ENCODE measurements at places on chromosomes 12 and 14. TPM values are rescaled to one million over a fixed set of nuclear protein-coding genes. Genes with fewer than 3 reads are reported as not detected.

The DENND5B gene
- total RNA-seq = 13.4 TPM

The TSPAN8 gene
- not detected for total RNA-seq

The SSTR1 gene
- total RNA-seq = 1.1 TPM

The TRIP11 gene
- total RNA-seq = 83.5 TPM

The CLEC4C gene
- not detected for total RNA-seq

The ZNF891 gene
- total RNA-seq = 0.56 TPM

The OR4E2 gene
- total RNA-seq = not detected

The SLC7A8 gene
- total RNA-seq = not detected

GRCh38 chr12:61452076-61452475, 808.1 kb upstream of the USP15 start:
- no peak overlapping the region for H3K4me3 ChIP-seq
- no peaks in the 10 kb centered on the region for H3K36me3 ChIP-seq
- H3K27me3 ChIP-seq = no peaks in the 10 kb centered on the region
- DNase-seq = no peak
- H3K27ac ChIP-seq = no peak overlapping the region

DNA sequence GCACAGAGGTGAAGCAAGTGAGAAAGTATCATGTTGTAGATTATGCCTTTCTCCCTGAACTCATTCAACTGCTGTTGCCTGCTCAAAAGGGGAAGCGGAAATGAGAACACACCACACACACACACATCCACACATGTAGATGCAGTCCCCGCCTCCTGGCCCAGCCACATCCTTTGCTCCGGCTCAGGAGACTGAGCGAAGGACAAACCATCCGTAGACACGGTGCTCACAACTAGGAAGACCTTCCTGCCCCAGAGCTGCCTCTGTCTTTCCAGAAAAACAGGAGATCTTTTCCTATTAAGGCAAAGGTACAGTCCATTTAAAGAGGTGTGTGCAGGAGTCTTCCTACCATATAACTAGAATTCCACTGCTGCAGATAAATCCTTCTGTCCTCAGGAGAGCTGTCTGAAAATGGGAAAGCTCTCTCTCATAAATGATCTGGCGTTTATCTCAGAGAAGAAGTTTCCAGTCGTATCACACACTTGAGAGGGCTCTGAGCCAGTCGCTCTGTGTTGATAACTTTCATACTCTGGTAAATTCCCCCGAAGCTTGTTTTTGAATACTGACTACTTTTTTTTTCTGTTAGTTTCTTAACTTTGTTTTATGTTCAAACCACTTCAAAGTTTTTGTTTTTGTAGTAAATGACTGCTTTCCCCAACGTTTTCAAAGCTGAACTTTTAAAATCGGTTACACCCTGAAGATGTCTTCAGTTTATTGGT, at the start of gene TESPA1:
TSS of gene TESPA1 (minus strand) at position 105 of the 719 bp plus-strand sequence. CDS start 10,200 bp downstream, outside the sequence.
- peaks cover 3% of the 10 kb centered on the region for H3K27me3 ChIP-seq
- no peak within 1 kb of the TSS for H3K27ac ChIP-seq
- no peaks in the 10 kb centered on the region for H3K36me3 ChIP-seq
- no peak within 1 kb of the TSS for H3K4me3 ChIP-seq
- no peaks in the 10 kb centered on the region for H3K4me1 ChIP-seq

GRCh38 chr12:72491426-72491825, 219.3 kb downstream of the TRHDE start:
- H3K4me1 ChIP-seq = no peaks in the 10 kb centered on the region
- H3K27me3 ChIP-seq = no peaks in the 10 kb centered on the region
- H3K4me3 ChIP-seq = no peak overlapping the region
- H3K27ac ChIP-seq = no peak overlapping the region
- peak; percentile 66 for DNase-seq
- H3K36me3 ChIP-seq = peaks cover 1% of the 10 kb centered on the region

DNA sequence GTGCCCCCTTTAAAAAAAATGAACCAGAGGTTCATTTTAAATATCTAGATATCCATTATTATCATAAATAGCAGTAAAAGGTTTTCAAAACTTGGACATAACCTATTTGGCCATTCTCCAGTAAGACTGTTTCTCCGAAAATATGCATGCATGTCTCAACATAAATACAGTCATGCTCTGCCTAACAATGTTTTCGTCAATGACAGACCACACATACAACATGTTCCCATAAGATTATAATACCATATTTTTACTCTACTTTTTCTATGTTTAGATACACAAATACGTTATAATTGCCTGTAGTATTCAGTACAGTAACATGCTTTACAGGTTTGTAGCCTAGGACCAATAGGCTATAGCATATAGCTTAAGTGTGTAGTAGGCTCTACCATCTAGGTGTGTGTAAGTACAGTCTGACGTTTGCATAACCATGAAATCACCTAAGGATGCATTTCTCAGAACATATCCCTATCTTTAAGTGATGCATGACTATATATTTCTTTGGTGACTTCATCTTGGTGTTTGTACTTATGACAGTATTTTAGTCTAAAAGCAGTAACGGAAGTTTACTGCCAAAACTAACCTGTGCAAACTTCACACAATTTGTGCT, 3.2 kb downstream of the TMEM19 start:
- no peak overlapping the region for H3K4me3 ChIP-seq
- no peak for DNase-seq
- H3K36me3 ChIP-seq = no peaks in the 10 kb centered on the region
- H3K27ac ChIP-seq = no peak overlapping the region
- peaks cover 1% of the 10 kb centered on the region for H3K4me1 ChIP-seq

GRCh38 chr14:20873370-20874177, 17.6 kb upstream of the RNASE3 start:
- H3K4me3 ChIP-seq = no peak overlapping the region
- no peaks in the 10 kb centered on the region for H3K4me1 ChIP-seq
- no peaks in the 10 kb centered on the region for H3K36me3 ChIP-seq
- DNase-seq = peak; percentile 56
- no peak overlapping the region for H3K27ac ChIP-seq

DNA sequence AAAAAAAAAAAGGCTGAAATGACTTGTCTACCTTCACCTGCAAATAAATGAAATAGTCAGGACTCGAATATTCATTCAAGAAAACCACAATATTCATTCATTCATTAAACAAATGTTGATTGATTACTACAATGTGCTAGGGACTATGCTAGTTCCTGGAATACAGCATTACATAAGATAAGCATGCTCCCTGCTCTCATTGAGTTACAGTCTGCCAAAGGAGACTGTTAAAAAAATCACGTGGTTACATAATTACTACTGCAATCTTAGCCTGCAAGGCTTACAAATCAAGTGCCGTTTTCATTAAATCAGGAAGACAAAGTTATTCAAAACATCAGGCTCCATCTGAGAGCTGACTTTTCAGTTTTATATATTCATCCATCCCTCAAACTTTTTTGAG, 70.4 kb upstream of the RIC8B start:
- H3K4me1 ChIP-seq = no peaks in the 10 kb centered on the region
- H3K27ac ChIP-seq = no peak overlapping the region
- H3K27me3 ChIP-seq = peaks cover 8% of the 10 kb centered on the region
- H3K36me3 ChIP-seq = no peaks in the 10 kb centered on the region
- DNase-seq = no peak
- H3K4me3 ChIP-seq = no peak overlapping the region

GRCh38 chr12:97886511-97887176, 424.0 kb downstream of the RMST start:
- no peak for DNase-seq
- no peak overlapping the region for H3K27ac ChIP-seq
- H3K4me3 ChIP-seq = no peak overlapping the region

GRCh38 chr12:67034110-67034879, 234.9 kb upstream of the CAND1 start:
- no peak overlapping the region for H3K27ac ChIP-seq
- peak; percentile 2 for DNase-seq
- H3K4me3 ChIP-seq = no peak overlapping the region
- no peaks in the 10 kb centered on the region for H3K36me3 ChIP-seq
- H3K4me1 ChIP-seq = no peaks in the 10 kb centered on the region

DNA sequence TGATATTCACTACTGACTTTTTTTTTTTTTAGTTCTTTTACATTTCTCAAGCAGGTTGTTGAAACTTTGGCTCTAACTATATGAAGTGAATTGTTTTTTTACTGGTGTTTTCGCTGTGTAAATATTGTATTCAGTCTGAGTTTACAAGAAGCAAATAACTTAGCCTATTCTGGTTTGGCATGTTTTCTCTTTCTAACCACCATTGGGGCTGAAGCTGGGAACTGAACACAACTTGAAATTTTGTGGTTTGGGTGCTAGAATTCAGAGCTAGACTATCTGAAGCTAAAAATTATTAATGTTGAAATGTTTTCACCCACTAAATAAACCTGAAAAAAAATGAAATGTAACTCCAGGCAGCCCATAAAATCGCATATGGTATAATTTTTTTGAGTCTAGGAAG, 37.2 kb downstream of the RAD51B start:
- no peaks in the 10 kb centered on the region for H3K36me3 ChIP-seq
- H3K4me3 ChIP-seq = no peak overlapping the region
- H3K27ac ChIP-seq = no peak overlapping the region
- no peaks in the 10 kb centered on the region for H3K4me1 ChIP-seq
- H3K27me3 ChIP-seq = no peaks in the 10 kb centered on the region
- peak; percentile 24 for DNase-seq

GRCh38 chr12:108080363-108080762, 48.7 kb upstream of the WSCD2 start:
- no peaks in the 10 kb centered on the region for H3K27me3 ChIP-seq
- H3K4me1 ChIP-seq = no peaks in the 10 kb centered on the region
- H3K27ac ChIP-seq = no peak overlapping the region
- no peak overlapping the region for H3K4me3 ChIP-seq
- H3K36me3 ChIP-seq = no peaks in the 10 kb centered on the region

- DNase-seq = peak; percentile 67
- H3K36me3 ChIP-seq = peaks cover 36% of the 10 kb centered on the region
- no peaks in the 10 kb centered on the region for H3K27me3 ChIP-seq
- peak overlapping the region; percentile 90 for H3K27ac ChIP-seq
Observed at GRCh38 chr12:50188241-50188781, 21.1 kb upstream of the CERS5 start.

DNA sequence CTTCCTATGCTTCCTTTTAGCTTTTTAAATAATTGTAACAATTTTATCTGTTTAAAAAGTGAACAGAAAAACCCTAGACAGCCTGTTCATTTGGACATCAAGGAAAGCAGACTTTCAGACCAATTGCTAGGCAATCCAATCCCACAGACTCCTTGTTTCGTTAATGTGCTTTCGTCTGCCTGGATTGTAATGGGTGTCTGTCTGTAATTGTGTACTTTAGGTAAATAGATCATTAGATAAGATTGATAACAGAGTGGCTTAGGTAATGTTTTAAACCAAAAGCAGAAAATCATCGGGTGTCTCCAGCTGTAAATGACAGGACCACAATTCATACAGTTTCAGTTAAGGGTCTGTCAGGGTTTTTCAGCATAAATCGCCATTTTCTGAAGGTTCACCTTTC, 19.6 kb downstream of the CCDC60 start:
- no peaks in the 10 kb centered on the region for H3K4me1 ChIP-seq
- H3K27ac ChIP-seq = no peak overlapping the region
- H3K36me3 ChIP-seq = no peaks in the 10 kb centered on the region
- DNase-seq = no peak

DNA sequence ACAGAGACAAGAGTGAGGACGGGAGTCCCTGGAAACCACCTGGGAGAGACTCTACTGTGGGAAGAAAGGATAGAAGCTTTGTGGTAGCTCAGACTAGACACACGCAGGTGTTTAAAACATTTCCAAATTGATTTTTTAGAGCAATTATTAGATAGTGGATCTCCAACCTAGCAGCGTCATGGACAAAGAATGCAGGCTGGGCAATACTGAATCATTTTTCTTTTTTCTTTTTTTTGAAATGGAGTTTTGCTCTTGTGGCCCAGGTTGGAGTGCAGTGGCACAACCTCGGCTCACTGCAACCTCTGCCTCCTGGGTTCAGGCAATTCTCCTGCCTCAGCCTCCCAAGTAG, 13.1 kb downstream of the GPR132 start:
- peaks cover 15% of the 10 kb centered on the region for H3K27me3 ChIP-seq
- no peak for DNase-seq
- no peak overlapping the region for H3K4me3 ChIP-seq
- H3K4me1 ChIP-seq = peaks cover 3% of the 10 kb centered on the region

- H3K4me1 ChIP-seq = no peaks in the 10 kb centered on the region
- DNase-seq = no peak
- H3K27me3 ChIP-seq = no peaks in the 10 kb centered on the region
- no peaks in the 10 kb centered on the region for H3K36me3 ChIP-seq
- no peak overlapping the region for H3K27ac ChIP-seq
Observed at GRCh38 chr12:69026336-69026735, 93.4 kb upstream of the CPM start.

- no peak overlapping the region for H3K27ac ChIP-seq
- no peaks in the 10 kb centered on the region for H3K36me3 ChIP-seq
- H3K27me3 ChIP-seq = no peaks in the 10 kb centered on the region
- DNase-seq = no peak
Observed at GRCh38 chr12:27076468-27076867, 5.9 kb downstream of the C12orf71 start.

DNA sequence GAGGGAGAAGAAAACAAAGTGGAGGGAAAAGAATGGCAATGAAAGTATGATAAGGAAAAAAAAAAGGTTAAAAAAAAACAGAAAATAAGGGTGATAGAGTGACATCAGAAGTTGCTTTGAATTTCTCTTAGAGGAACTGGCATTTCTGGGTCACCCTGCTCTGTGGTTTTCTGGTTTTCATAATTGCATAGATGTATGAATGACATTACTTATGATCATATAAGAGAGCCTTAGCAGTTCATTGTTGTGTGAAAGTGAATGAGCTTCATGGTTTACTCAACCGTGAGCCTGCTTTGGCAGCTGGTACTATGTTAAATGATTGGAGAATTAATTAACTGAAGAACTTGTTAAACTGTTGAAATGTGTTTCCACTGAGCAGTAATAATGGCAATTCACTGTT, 336.4 kb upstream of the FBXO33 start:
- no peaks in the 10 kb centered on the region for H3K4me1 ChIP-seq
- H3K27ac ChIP-seq = no peak overlapping the region
- no peaks in the 10 kb centered on the region for H3K27me3 ChIP-seq
- no peaks in the 10 kb centered on the region for H3K36me3 ChIP-seq
- no peak for DNase-seq

DNA sequence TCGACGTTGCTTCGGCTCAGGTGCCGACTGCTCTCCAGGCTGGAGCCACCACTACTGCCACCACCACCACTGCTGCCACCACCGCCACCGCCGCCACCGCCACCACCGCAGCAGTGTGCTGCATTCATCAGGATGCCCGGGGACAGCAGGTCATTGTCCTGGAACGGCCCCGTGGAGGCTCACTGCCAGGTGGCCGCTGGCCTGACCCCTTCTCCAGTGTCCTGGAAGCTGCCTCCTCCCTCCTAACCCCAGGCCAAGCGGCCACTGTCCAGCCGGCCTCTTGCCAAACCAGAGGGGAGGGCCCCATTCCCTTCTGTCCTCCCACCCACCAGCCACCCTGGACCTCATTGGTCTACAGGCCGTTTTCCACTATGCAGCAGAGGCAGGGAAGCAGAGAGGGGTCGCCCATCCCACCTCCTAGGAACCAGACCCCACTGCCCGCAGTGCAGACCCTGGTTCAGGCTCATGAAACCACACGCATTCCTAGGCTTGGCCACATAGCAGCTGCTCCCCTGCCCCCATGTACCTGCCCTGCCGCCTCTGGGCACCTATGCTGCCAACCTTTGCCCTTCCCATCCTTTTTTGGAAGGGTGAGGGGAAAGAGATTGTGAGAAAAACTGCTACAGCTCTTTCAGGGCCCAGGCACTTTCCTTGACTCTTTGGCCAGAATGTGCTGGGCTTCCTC, 15.2 kb downstream of the ARL6IP4 start:
- H3K27ac ChIP-seq = no peak overlapping the region
- no peaks in the 10 kb centered on the region for H3K4me1 ChIP-seq
- H3K27me3 ChIP-seq = no peaks in the 10 kb centered on the region
- peaks cover 34% of the 10 kb centered on the region for H3K36me3 ChIP-seq
- DNase-seq = no peak

- DNase-seq = peak; percentile 23
- no peaks in the 10 kb centered on the region for H3K27me3 ChIP-seq
- peaks cover 17% of the 10 kb centered on the region for H3K4me1 ChIP-seq
- peak overlapping the region; percentile 81 for H3K27ac ChIP-seq
- peak overlapping the region; percentile 85 for H3K4me3 ChIP-seq
Observed at GRCh38 chr14:103562179-103562428, 353 bp downstream of the BAG5 start.

Data from IMR-90 (cell line).